ENCODE measurements at places on chromosomes 3 and 15.

DNA sequence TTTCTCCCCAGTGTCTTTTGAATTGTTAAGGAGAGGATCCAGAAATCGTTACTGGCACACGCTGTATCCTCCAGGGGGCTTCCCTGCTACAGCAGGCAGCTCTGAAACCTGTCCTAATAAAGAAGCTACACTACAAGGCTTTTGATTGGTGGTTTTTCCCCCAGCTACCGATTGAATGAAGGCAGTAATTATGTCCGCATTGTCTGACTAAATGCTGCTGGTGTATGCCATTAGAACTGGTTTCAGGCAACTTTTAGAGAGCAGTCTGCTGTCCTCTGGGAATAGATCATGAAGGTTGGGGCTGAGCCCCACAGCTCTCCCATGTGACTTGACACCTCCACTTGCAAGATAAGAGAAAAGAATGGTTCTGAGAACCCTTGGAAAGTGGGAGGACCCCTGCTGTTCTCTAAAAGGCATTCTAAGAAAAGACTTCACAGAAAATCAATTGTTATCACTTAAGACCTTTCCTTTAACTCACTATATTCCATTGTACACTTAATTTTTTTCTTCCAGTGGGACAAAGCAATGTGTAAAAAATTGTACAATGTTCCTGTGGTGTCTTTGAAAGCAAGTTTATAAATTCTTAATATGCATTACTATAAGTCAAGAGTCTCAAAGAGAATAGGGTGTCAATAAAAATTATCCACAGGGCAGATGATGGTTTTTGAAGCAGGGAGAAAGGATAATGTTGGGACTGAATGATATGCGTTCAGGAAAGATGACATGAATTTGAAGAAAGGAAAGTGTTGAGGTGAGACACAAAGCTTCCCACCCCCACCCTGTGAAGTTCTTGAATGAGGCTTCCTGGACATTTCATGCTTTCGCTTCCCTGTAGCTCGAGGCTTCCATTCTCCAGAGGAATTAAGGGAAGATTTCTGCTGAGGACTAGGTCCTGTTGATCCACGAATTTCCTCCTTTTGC lies 53.0 kb upstream of the DAZL start:
- DNase-seq = no peak

- no peak for DNase-seq
These were observed 4.3 kb downstream of the PLEKHO2 start for GRCh38 chr15:64845831-64846595.

DNA sequence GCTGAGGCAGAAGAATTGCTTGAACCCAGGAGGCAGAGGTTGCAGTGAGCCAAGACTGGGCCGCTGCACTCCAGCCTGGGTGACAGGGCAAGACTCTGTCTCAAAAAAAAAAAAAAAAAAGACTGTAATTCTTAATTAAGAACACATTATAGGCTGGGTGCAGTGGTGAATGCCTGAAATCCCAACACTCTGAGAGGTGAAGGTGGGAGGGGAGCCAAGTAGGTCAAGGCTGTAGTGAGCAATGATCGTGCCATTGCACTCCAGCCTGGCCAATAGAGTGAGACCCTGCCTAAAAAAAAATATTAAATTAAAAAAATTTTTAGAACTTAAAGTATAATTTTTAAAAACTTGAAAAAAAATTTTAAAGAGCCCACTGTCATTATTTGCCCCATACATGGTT lies 13.4 kb upstream of the ARPIN start:
- no peak for DNase-seq

DNA sequence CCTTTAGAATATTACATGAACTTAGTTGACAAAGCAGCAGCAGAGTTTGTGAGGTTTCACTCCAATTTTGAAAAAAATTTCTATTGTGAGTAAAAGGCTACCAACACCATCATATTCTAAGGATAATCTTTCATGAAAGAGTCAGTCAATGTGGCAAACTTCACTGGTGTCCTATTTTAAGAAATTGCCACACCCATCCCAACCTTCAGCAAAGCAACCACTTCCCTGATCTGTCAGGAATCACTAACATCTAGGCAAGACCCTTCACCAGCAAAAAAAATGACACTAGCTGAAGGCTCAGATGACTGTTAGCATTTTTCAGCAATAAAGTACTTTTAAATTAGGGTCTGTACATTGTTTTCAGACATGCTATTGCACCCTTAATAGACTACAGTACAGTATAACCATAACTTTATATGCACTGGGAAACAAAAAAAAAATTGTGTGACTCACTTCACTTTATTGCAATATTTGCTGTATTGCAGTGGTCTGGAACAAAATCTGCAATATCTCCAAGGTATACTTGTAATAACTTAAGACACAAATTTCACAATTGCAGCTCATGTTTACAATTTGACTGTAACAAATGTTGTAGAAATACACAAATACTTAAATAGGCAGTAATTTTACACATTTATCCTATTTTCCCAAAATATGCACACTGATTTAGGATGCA lies 38.9 kb upstream of the ALCAM start:
- no peak for DNase-seq

DNA sequence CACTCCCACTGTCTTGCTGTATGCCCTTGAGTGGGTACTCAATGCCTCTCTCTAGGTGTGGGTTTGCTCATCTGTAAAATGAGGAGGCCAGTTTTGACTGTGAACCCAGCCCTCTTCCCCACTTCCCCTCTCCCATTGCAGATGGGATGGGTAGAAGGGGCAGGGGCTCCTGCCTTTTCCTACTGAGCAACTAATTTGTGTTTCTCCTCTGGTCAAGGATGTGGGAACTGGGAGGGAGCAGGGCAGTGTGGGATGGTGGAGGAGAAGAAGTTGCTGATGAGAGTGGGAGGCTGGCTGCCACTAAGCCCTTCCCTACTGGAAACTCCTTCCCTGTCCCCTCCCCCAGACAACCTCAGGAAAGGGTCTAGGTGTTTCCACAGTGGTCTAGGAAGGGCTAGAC lies 20.1 kb upstream of the ANKDD1A start:
- DNase-seq = no peak

- no peak for DNase-seq
These were observed 1097.7 kb downstream of the ROBO1 start for GRCh38 chr3:78670094-78670493.

DNA sequence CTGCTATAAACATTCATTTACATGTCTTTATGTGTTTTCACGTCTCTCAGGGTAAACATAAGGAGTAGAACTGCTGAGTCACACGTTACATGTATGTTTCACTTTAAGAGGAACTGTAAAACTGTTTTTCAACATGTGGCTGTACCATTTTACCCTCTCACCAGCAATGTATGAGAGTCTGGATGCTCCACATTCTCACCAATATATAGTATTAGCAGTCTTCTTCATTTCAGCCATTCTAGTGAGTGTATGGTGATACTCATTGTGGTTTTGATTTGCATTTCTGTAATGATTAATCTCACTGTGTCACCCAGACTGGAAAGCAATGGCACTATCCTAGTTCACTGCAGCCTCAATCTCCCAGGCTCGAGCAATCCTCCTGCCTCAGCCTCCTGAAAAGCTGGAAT lies 37.1 kb downstream of the PHC3 start:
- no peak for DNase-seq

- no peak for DNase-seq
These were observed 372.5 kb downstream of the TBL1XR1 start for GRCh38 chr3:176824811-176825210.

GRCh38 chr3:138850151-138850550 lies 15.4 kb upstream of the PIK3CB start:
- no peak for DNase-seq

Data from dorsolateral prefrontal cortex (tissue), 122 donors.